ENCODE measurements at places on chromosomes 4 and X.
A peak's percentile ranks its signal among the peaks of the same experiment; 100 is the strongest.

GRCh38 chr4:20724915-20725314, 24.7 kb downstream of the PACRGL start:
- no peak for DNase-seq

DNA sequence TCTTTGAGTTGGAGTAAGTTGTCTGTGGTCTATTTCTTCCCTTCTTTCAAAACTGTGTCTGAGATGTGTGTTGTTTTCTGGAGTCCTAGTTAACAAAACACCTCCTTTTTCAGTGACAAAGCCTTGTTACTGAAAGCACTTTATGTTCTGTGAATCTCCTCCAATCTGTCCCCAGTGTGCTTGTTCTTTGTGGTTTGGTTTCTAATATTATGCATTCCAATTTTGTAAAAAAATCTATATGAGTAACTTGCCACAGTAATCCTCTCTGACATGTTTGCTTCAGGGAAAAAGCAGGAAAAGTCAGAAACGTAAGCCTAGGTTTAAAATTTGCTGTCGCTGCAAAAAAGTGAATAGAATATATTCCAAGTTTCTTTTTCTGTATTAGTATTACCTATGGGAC, 12.4 kb downstream of the PRRG1 start:
- no peak for DNase-seq

- DNase-seq = peak; percentile 23
Observed at GRCh38 chrX:63686878-63687714, 97.9 kb downstream of the ARHGEF9 start.

GRCh38 chr4:84220990-84221389, 278.1 kb downstream of the NKX6-1 start:
- no peak for DNase-seq

- DNase-seq = no peak
Observed at GRCh38 chr4:150647008-150647407, 65.1 kb downstream of the MAB21L2 start.

- DNase-seq = no peak
Observed at GRCh38 chr4:48844843-48845242, 14.0 kb downstream of the OCIAD1 start.

- no peak for DNase-seq
Observed at GRCh38 chrX:1172496-1172895, 40.0 kb downstream of the CRLF2 start.

DNA sequence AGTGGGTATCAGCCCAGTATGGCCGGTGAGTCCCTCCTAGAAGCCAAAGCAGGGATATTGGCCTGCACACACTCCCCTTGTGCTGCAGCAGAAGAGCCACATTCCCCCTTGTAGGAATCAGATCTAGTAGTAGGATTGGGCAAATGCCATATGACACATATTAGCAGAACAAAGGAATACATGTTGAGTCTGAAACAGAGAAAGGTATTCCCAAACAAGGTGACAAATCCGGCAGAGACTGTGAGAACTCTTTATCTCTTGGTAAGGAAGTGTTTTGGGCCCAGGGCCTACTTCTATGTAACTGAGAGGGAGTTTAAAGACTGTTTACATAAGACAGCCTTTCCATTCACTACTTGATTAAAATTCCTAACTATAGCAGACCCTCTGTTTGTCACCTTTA, 1382.0 kb downstream of the FAM133A start:
- no peak for DNase-seq

DNA sequence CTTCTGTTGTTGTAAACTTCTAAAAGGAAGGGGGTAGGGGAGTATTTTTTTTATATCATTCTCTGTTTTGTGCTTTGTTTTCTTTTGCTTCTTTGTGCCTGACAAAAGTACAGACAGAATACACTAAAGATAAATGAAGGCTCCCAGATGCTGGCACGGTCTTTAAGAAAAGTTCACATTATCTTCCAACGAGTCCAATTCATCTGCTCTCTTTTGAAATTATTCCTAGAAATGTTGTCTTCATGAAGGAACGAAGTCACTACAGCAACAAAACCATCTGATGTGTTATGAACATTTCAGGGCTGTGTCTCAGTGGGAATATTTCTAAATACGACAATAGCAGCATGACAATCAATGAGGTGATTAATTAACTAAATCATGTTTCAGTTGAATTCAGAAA, 813.8 kb upstream of the HTR2C start:
- no peak for DNase-seq

GRCh38 chrX:2462780-2463179, 38.0 kb downstream of the DHRSX start:
- DNase-seq = no peak

DNA sequence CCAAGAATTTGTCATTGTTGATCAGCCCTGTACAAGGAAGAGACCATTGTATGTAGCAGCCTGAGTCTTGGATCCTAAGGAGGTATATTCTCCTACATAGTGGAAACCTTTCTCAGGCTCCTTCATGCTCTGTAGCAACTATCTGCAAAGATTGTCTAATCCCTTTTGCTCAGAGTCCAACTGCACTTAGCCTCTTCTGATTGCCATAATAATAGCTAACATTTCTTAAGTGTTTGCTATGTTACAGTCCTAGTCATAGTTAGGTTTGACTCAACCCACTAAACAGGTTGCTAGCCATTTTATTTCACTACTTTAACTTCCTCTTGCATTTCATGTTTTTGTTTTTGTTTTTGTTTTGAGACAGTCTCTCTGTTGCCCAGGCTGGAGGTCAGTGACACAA, 50.8 kb upstream of the SLC16A2 start:
- DNase-seq = no peak

DNA sequence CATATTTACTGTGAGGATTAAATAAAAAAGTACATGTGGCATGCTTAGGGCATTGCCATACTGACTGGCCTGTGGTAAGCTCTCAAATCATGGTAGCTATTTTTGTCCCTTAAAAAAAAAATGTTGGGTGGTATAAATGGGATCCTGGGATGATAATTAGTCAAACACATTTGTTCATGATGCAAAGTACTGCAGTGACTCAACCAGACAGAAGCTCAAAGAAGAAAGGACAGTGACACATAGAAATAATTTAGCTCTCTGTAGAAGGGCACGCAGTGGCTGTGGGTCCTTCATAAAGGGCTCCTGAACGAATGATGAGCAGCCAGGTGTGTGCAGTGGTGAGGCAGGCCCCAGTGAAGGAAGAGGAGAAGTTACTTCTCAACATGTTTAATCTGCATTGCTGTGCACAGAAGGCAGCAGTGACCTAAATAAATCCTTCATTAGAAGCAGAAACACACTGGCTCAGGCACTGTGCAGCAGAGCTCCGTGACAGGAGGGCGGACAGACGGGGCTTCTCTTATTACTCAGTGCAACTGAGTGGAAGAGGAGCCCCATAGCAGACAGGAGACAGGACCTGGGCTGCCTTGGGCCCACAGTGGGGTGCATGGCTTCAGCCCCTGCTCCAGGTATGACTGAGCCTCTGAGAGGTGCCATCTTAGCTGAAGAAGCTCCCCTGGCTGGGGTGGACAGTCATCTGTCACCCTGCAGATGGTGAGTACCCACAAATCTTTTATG, 20.3 kb downstream of the HS3ST1 start:
- DNase-seq = no peak

DNA sequence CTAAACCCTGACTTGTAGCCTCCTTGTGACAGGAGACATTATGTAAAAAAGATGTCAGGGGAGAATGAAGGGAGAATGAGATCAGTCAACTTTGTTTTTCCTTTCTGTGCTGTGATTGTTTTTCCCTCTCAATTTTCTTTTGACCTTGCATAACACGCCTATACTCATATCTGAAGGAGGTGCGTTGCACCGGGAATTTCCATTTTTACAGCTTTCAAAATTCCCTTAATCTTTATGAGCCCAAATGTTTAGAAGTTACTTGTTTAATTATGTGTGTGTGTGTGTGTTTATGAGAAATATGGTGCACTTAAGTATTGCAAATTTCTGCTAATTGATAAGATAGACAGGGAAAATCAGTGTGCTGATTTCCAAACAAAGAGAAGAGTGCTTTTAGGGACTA, 21.6 kb downstream of the SYNPO2 start:
- DNase-seq = peak; percentile 6

- DNase-seq = no peak
Observed at GRCh38 chr4:140690093-140690492, 66.1 kb downstream of the TBC1D9 start.

DNA sequence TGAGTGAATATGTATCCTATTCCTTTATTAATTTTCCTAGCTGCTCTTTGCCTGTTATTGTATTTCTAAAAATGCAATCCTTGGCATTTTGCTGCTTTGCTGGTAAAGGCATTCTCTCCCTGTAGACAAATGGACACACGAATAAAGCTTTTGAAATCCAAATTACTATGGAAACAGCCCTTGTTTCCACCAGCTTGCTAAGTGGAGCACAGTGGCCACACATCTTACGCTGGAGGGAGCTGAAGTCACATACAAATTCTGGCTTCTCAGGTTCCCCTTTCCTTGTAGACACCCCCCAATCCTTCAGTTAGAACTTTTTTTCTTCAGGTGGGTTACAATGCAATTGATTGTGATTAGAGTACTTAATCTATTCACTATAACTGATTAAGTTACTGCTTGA, 66.2 kb downstream of the AGA start:
- DNase-seq = no peak

DNA sequence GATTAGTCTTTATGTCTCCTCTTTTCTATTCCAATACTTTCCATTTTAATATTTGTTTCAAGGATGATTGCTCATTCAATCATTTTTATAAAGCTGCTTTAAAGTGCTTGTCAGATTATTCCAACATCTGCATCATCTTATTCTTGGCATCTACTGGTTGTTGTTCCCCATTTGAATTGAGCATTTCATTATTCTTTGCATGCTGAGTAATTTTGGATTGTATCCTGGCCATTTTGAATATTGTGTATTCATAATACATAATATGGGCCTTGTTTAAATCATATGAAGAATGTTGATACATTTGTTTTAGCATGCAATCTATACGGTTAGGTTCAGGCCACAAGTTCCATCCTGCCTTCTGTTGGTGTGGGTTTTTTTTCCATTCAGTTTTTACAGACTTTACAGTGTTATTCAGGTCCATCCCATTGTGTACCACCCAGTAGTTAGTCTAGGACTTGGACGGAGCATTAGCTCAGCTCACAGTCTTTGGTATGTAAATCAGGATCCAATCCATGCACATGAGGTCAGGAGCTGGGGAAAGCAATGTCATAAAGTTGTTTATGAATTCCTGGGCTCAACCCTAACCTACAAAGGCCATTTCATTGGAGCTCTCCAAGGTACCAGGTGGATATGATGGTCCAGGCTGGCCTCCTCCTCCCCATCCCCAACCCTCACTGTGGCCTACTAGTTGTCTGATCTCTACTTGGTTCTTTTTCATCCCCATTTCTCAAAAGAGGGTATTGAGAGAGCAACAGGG, 20.3 kb downstream of the RGN start:
- DNase-seq = no peak

GRCh38 chr4:127268367-127268766, 364.4 kb upstream of the INTU start:
- DNase-seq = no peak

- DNase-seq = no peak
Observed at GRCh38 chrX:81708487-81708886, 506.6 kb downstream of the SH3BGRL start.

DNA sequence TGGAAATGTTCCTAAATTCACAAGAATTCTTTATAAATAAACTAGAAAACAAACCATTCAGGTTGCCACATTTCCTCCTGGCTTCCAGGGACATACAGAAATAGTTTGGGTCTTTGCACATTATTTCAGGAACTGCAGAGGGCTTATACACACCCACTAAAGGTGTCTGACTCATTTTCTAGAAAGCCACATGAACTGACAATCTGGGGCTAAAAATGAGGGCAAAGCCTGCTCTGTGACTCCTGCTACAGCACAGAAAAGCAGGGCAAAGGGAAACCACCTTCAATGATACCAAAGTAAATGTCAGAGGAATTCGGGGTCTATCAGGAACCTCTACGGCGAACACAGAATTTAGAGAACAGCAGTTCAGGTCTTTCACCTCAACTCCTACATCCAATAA, 112.2 kb upstream of the MAP3K15 start:
- no peak for DNase-seq

DNA sequence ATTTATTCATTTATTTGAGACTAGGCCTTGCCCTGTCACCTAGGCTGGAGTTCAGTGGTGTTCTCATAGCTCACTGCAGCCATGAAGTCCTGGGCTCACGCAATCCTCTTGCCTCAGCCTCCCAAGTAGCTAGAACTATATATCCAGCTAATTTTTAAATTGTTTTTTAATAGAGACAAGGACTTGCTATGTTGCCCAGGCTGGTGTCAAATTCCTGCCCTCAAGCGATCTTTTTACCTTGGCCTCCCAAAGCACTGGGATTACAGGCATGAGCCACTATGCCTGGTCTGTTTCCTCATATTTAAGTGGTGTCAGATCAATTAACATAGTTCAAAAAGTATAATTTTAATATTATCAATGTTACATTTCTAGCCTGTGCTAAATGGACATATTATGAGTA, 68.5 kb downstream of the AFF1 start:
- no peak for DNase-seq

GRCh38 chr4:168796362-168797106, 213.5 kb downstream of the CBR4 start:
- DNase-seq = no peak

GRCh38 chr4:58272311-58272710, 1162.1 kb upstream of the IGFBP7 start:
- no peak for DNase-seq

Data from SK-N-DZ (cell line).